ENCODE measurements at places on chromosomes 1 and 21.

DNA sequence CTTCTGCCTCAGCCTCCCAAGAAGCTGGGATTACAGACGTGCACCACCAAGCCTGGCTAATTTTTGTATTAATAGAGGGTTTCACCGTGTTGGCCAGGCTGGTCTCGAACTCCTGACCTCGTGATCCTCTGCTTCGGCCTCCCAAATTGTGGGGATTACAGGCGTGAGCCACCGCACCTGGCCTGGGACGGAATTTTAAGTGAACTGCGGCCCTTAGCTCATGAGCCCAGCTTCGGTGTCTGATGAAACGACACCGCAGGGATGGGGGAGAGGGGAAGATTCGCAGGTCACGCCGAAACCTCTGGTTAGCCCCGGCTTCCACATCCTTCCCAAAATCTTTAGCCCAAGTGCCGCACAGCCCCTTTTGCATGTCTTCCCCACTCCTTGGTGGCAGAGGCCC, 39.1 kb downstream of the LRRC3 start:
- DNase-seq, result no peak

- DNase-seq, result no peak
Observed at GRCh38 chr1:170075186-170075585, 691 bp upstream of the KIFAP3 start.

DNA sequence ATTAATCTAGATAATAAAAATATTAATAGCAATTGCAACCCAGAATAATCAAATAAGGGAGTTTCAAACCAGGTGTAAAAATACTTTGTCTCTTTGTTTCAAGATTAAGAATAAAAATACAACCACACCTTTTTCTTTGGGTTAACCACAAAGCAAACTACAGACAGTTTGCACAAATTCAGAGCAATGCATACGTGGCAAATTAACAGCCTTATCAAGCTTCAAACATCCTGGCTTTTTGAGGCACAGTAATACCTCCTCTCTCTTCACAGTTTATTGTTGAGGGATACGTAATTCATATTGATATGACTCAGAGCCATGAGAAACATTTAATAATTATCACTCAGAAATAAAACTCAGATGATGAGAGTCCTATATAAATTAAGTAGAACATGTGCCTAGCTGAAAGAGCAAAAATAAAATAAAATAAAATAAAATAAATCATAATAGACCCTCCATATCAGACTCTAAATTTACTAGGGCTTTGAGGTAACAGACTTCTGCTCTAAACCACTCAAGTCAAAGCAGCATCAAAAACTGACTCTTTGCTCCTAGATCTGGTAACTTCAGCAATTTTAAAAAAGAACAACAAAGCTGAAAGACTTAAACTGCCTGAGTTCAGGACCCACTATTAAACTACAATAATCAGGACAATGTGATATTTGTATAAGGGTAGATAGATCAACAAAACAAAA, 11.4 kb downstream of the EDEM3 start:
- DNase-seq, result no peak

- DNase-seq, result no peak
Observed at GRCh38 chr1:222736470-222736869, 532 bp upstream of the FAM177B start.

DNA sequence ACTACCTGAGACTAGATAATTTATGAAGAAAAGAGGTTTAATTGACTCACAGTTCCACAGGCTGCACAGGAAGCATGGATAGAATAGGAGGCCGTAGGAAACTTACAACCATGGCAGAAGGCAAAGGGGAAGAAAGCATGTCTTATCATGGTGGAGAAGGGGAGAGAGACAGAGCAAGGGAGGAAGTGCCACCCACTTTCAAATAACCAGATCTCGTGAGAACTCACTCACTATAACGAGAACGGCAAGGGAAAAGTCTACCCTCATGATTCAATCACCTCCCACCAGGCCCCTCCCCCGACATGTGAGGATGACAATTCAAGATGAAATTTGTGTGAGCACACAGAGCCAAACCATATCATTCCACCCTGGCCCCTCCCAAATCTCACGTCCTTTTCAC, 4.7 kb upstream of the C21orf91 start:
- DNase-seq, result no peak
